Panc1 (cell line): ENCODE measurements at places on chromosomes 1 and 21. TPM values are rescaled to one million over a fixed set of nuclear protein-coding genes. Genes with fewer than 3 reads are reported as not detected.

GRCh38 chr1:170967042-170967910, 31.9 kb downstream of the MROH9 start:
- H3K4me3 ChIP-seq = no peak overlapping the region
- peak; percentile 2 for DNase-seq
- no peaks in the 10 kb centered on the region for H3K4me1 ChIP-seq
- no peaks in the 10 kb centered on the region for H3K36me3 ChIP-seq

DNA sequence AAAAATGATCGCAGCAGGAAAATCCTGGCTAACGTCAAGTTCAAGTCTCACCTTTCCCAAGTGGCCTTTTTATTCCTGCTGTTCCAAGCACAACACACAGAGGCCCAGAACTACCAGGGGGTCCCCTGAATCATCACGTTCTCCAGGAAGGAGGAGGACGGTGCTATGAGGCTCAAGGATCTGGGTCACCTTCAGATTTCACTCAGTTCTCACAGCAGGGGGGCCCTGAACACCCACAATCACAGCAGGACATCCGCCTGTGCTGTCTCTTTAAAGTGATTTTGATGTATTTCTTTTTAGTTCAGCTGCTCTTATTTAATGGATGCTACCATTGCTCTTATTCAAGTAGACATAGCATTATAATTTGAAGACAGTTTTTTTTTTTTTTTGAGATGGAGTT, 173.4 kb downstream of the HUNK start:
- H3K4me3 ChIP-seq = no peak overlapping the region
- no peaks in the 10 kb centered on the region for H3K27me3 ChIP-seq
- H3K36me3 ChIP-seq = no peaks in the 10 kb centered on the region

- no peak overlapping the region for H3K27ac ChIP-seq
- H3K4me3 ChIP-seq = no peak overlapping the region
- DNase-seq = no peak
- no peaks in the 10 kb centered on the region for H3K27me3 ChIP-seq
Measured at GRCh38 chr1:92544756-92545165, 58.0 kb upstream of the GFI1 start.

DNA sequence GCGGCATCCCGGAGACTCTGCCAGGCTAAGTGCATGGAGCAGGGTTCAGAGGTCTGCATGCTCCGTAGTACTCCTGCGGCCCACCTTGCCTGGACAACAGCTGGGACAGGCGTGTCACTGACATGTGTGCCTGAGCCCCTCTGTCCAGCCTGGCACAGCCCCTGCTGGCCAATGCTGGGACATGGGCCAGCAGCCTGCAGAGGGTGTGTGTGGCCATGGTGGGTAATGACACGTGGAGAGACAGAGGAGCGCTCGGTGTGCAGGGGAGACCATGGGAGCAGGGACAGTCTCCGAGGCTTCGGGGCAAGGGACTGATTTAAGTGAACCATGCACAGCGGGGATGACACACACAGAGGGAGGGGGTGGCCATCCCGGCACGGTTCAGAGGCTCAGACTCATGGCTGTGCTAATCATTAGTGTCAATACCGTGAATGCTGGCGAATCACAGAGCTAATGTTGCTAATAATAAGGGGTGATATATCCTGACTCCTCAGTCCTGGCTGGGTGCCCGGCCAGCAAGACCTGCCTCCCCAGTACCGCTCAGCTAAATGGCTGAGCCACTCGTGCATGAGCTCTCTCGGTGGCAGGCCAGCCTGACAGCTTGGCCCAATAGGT, 41.5 kb downstream of the IGSF21 start:
- no peak for DNase-seq
- H3K4me3 ChIP-seq = no peak overlapping the region
- H3K27ac ChIP-seq = no peak overlapping the region
- H3K36me3 ChIP-seq = no peaks in the 10 kb centered on the region
- H3K4me1 ChIP-seq = no peaks in the 10 kb centered on the region

- no peaks in the 10 kb centered on the region for H3K27me3 ChIP-seq
- no peak overlapping the region for H3K4me3 ChIP-seq
- DNase-seq = no peak
Measured at GRCh38 chr21:22106720-22107410, 1108.7 kb downstream of the NCAM2 start.

DNA sequence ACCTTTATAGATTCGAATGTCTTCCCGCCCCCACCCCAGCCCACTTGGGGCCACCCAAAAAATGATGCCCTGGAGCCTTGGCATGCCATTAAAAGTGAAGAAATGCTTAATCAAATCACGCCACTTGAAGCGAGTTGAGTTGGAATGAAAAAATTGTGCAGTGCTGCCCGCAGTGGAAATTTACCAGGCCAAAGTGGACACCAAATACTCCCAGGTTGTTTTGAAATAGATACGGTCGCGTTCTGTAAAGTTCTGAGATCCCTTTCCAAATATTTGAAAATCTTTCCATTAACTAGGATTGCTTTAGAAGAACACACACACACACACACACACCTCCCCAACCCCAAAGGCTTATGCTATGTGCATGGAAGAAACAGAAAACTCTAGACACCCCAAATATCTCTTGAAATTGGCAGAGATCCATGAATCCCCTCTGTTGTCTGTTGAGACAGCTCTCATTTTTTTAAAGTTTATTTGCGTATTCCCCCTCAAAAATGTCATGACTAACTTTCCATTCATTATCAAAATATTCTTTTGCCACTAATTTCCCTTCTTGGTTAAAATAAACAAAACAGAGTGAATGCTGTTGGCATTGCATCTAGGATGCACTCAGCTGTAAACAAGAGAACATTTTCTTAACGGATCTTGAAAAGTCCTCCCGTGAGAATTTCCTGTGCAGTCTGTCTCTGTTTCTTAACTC, 142.3 kb upstream of the KCNE2 start:
- no peak for DNase-seq
- no peak overlapping the region for H3K27ac ChIP-seq
- no peaks in the 10 kb centered on the region for H3K4me1 ChIP-seq
- no peak overlapping the region for H3K4me3 ChIP-seq
- H3K27me3 ChIP-seq = no peaks in the 10 kb centered on the region

DNA sequence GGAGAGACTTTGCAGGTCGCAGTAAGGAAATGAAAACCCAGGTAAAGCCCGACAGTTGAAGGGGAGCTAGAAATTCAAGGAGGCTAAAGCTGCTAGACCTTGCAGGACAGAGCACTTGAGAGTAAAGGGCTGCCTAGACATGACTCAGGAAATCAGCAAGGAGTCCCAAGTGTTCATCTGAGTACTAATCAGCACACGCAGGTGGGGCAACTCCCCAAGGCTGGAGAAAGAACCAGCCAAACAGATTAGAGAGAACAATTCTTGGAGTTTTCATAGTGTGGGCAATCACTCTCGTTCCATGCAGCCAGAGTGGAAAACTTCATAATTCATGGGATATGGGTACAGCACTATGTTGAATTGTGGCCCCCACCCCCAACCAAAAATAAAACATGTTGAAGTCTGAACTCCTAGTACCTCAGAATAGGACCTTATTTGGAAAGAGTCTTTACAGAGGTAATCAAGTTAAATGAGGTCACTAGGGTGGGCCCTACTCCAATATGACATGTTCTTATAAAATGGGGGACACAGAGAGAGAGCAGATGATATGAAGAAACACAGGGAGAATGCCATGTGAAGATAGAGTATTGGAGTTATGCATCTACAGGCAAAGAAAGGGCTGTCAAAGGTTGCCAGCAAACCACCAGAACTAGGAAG, 28.0 kb downstream of the SYDE2 start:
- no peaks in the 10 kb centered on the region for H3K36me3 ChIP-seq
- no peak overlapping the region for H3K27ac ChIP-seq
- H3K4me3 ChIP-seq = no peak overlapping the region
- H3K27me3 ChIP-seq = no peaks in the 10 kb centered on the region
- no peak for DNase-seq
- H3K4me1 ChIP-seq = no peaks in the 10 kb centered on the region

GRCh38 chr1:190747704-190748103, 270.0 kb upstream of the BRINP3 start:
- no peaks in the 10 kb centered on the region for H3K36me3 ChIP-seq
- H3K4me1 ChIP-seq = no peaks in the 10 kb centered on the region
- no peak for DNase-seq
- H3K27ac ChIP-seq = no peak overlapping the region
- no peaks in the 10 kb centered on the region for H3K27me3 ChIP-seq

- H3K4me3 ChIP-seq = no peak overlapping the region
- no peak for DNase-seq
- H3K27ac ChIP-seq = no peak overlapping the region
- no peaks in the 10 kb centered on the region for H3K27me3 ChIP-seq
Measured at GRCh38 chr1:239711768-239712167, 325.4 kb downstream of the CHRM3 start.

DNA sequence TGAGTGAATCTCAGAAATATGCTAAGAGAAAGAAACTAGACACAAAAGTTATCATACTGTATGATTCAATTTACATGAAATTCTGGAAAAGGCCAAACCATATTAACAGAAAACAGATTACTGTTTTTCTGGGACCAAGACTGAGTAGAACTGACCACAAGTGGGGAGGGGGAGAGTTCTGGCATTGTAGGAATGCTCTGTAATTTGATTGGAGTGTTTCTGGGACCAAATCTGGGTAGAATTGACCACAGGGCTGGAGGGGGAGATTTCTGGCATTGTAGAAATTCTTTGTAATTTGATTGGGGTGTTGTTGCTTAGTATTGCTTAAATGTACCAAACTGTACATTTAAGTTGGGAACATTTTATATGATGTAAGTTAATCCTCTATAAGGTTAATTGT, 3.4 kb upstream of the OR10K1 start:
- H3K36me3 ChIP-seq = no peaks in the 10 kb centered on the region
- H3K4me3 ChIP-seq = no peak overlapping the region
- H3K4me1 ChIP-seq = no peaks in the 10 kb centered on the region
- H3K27ac ChIP-seq = no peak overlapping the region
- H3K27me3 ChIP-seq = no peaks in the 10 kb centered on the region

DNA sequence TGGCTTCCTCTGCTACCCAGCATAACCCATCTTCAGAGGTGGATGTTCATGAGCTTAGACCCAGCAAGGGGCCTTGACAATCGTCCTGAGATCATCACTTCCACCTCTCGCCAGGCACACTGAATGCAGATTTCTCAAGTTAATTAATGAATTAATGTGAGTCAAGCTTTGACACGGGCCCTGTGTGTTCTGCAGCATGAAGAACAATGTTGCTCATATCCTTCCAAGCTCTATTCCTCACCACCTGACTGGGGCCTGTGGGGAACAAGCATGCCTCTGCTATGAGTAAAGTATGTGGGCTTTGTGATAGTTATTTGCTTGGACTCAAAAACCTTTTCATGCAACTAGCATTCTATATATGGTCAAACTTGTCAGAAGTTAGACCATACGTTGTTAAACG, 122.0 kb downstream of the SEC16B start:
- peaks cover 14% of the 10 kb centered on the region for H3K27me3 ChIP-seq
- no peak for DNase-seq
- H3K36me3 ChIP-seq = no peaks in the 10 kb centered on the region
- no peak overlapping the region for H3K27ac ChIP-seq

DNA sequence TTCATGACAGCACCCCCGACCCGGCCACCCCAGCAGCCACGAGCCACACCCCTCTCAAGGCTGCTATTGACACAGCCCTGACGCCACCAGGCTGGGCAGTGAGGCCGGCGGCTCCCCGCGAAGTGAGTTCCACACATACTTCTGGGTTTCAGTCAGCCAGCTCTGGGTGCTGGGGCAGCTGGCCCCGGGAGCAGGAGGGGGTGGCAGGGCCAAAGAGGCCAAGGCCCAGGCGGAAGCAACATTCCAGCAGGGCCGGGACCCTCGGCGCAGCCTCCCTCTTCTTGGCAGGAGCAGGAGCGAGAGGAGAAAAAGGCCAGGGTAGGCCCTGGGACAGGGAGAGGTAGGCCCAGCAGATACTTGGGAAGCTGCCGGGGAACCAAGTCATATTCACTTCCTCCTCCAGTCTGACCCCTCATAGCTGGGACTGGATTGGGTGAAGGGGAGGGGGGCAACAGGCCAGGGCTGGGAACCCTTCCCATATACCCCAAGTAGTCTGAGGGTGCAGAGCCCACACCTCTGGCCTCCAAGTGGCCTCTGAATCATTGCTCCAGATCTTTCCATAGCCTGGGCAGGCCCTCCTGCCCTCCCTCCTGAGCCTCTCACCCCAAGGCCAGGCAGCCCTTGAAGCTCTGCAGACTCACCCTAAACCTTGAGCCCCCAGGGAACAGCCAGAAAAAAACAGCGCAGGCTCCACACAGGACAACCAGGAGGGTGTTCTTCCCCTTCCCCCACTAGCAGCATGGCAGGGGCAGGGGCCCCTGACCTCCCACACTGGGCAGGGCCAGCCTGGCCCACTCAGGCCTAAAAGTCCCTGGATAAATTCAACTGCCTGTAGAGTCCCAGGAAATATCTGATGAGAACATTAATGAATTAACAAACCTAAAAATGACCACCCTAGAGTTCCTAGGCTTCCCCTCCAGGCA, 5.7 kb downstream of the HSPG2 start:
- H3K4me3 ChIP-seq = peak overlapping the region; percentile 17; the same call in 1 of the 2 replicates
- H3K27ac ChIP-seq = peak overlapping the region; percentile 95
- H3K36me3 ChIP-seq = no peaks in the 10 kb centered on the region; the same call in 1 of the 2 replicates
- no peaks in the 10 kb centered on the region for H3K27me3 ChIP-seq

- no peak for DNase-seq
- no peaks in the 10 kb centered on the region for H3K36me3 ChIP-seq
- no peak overlapping the region for H3K27ac ChIP-seq
- H3K4me1 ChIP-seq = no peaks in the 10 kb centered on the region
- no peak overlapping the region for H3K4me3 ChIP-seq
- H3K27me3 ChIP-seq = no peaks in the 10 kb centered on the region
Measured at GRCh38 chr1:150102986-150103385, 35.4 kb downstream of the VPS45 start.

Gene AVPR1B
- not detected for total RNA-seq

Gene RXRG
- not detected for total RNA-seq

Gene PADI2
- 507 TPM for total RNA-seq

Gene PDE4B
- 0.26 TPM for total RNA-seq

Gene KDF1
- 3.2 TPM for total RNA-seq

Gene GPR61
- not detected for total RNA-seq

Gene SPTA1
- total RNA-seq = not detected

Gene MMP23B
- total RNA-seq = 5.0 TPM
